ENCODE measurements at places on chromosomes 5 and 9.

GRCh38 chr9:38008168-38009034 is 60.6 kb downstream of the SHB start:
- peak; percentile 12 for DNase-seq

GRCh38 chr5:143222287-143223231 is 180.9 kb downstream of the NR3C1 start:
- DNase-seq: peak; percentile 64

DNA sequence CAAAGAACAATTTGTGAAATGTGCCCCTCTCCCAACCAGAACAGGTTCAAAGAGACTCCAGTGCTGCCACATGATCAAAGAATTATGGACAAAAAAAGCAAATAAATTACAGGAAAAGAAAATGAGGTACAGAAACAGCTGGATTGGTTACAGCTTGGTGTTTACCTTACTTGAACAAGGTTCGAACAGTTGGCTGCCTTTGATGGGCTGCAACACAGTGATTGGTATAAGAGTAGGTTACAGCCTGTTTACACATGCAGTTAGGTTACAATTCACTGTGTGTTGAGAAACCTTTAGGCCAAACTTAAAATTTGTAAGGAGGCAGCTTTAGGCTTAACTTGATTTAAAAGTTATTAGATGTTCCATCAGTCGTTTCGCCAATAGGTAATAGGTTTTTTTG is 3.4 kb upstream of the MOCS2 start:
- DNase-seq: no peak

DNA sequence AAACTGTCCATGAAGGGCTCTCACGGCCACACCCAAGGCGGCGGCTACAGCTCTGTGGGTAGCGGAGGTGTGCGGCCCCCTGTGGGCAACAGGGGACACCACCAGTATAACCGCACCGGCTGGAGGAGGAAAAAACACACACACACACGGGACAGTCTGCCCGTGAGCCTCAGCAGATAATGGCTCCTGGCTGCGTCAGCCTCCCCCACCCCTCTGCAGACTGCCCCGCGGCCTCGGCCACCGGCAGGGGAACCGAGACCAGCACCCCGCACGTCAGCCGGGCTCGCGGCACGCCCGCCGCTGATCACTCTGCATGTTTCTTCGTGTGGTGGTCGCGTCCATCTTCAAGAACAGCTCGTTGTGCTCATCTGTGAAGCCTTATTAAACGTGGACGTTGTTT is 41.5 kb downstream of the TENT4A start:
- no peak for DNase-seq

- DNase-seq: peak; percentile 34
Measured at GRCh38 chr5:180126716-180127681, 55.4 kb upstream of the RNF130 start.

DNA sequence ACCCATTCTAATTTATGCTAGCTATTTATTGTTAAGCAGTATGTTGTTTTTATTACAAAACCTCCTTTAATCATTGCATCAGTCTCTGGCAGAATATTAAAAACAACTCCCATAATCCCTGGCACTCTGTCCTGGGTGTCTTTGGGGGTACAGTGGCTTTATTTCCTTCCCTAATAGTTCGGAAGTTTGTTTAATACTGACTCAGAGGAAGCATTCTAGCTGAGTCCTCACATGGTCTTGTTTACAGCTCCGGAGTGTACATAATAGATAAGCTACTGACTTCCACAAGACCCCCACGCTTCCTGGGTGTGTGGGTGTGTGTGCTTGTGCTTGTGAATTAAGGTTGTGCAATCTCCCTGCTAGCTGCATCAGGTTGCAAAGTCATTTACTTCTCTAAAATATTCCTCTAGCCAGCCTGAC is 149.8 kb upstream of the CDKN2B start:
- no peak for DNase-seq

DNA sequence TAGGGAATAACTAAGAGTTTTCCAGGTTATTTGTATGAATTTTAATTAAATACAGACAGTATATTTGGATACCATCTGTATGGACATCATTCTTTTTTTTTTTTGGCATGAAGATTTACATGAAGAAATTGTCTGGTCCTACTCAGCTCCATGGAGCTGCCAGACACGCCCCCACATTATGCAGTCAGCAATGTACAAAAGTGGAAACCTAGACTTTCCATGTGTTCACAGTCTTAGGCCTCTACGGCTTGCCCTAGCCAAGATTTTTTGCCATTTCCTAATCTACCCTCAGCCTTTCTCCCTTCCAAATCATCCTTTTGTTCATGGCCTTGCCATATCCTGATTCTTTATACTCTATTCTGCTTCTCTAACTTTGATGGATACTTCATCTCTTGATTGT is 207.1 kb downstream of the SGCD start:
- no peak for DNase-seq

DNA sequence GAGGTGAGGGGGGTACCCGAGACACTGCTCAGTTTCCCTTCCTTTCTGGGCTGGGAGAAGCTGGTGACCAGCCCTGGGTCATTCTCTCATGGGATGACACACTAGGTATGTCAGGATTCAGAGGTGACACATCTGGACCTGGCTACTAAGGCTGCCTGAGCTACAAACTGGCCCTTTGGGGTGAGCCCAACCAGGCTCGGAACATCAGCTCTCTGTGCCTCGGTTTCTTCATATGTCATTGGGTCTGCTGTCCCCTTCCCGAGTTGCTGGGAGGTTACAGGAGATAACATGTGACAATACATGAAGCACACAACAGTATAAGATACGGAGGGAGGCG is 11.8 kb downstream of the CARD19 start:
- no peak for DNase-seq

GRCh38 chr5:180555168-180555921 is 36.0 kb downstream of the SCGB3A1 start:
- no peak for DNase-seq

DNA sequence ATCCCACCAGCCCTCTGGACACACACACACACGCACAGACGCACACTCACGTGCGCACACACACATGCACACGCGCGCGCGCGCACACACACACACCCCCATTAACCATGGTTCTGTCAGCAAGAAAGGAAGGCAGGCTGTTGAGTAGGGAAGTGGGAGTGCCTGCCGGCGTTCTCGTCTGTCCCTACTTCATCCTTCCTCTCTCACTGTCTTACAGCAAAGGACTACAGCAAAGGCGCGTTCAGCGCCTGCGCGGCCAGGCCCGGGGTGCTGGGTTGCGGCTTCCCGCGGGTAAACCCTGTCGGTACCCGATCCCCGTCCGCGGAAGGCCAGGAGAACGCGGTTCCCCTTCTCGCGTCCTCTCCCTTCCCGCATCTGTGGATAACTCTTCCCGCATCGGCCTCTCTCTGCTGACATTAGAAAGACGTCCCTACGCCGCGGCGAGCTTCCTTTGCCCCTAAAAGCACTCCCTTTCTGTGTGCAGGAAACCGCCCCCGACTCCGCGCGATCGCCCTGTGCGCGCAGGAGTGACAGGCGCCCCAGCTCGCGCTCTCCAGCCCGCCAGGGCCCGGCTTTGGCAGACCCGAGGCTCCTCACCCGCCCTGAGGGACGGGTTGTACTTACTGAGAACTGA is 219.2 kb downstream of the AGTPBP1 start:
- no peak for DNase-seq

DNA sequence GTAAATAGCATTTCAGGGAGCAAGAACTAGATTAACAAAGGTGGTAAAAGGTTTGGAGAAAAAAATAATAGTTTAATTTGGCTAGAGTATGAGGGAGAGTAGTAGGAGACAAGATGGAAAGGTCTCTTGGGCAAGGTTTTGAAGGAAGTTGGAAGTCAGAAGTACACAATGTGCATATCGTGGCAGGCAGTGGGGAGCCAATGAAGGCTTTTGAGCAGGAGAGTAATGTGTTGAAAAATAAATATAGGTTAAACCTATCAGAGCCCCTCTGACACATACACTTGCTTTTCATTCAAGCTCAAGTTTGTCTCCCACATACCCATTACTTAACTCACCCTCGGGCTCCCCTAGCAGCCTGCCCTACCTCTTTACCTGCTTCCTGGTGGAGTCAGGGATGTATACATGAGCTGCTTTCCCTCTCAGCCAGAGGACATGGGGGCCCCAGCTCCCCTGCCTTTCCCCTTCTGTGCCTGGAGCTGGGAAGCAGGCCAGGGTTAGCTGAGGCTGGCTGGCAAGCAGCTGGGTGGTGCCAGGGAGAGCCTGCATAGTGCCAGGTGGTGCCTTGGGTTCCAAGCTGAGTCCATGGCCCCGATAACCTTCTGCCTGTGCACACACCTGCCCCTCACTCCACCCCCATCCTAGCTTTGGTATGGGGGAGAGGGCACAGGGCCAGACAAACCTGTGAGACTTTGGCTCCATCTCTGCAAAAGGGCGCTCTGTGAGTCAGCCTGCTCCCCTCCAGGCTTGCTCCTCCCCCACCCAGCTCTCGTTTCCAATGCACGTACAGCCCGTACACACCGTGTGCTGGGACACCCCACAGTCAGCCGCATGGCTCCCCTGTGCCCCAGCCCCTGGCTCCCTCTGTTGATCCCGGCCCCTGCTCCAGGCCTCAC is at the start of gene CA9:
Gene CA9, plus strand, starts transcription at position 797 of the 893 bp plus-strand sequence. Its CDS starts 32 bp downstream, at position 829.
- no peak for DNase-seq

All from CD4-positive, alpha-beta T cell treated with Interleukin-17A for 4 hours (primary cell).